ENCODE measurements at places on chromosomes 3 and 15. TPM values are rescaled to one million over a fixed set of nuclear protein-coding genes. Genes with fewer than 3 reads are reported as not detected.

Gene SLC28A1
- not detected for total RNA-seq

Gene ISLR2
- 0.58 TPM for total RNA-seq

Gene GOLGA8O
- total RNA-seq, result not detected

Gene MBD4
- 35.8 TPM for total RNA-seq

Gene PLSCR4
- 2.9 TPM for total RNA-seq

Gene PLSCR1
- total RNA-seq, result 48.5 TPM

Gene PPP2R3A
- total RNA-seq, result 14.0 TPM

Gene TM6SF1
- total RNA-seq, result 0.90 TPM

Gene TSC22D2
- 25.8 TPM for total RNA-seq

Gene FBXL2
- 3.1 TPM for total RNA-seq

Gene RARB
- total RNA-seq, result 0.22 TPM

Gene ALDH1L1
- 1.6 TPM for total RNA-seq

Gene PIGZ
- not detected for total RNA-seq

Gene CPN2
- not detected for total RNA-seq

Gene DOCK3
- 4.6 TPM for total RNA-seq

Gene ONECUT1
- total RNA-seq, result 6.1 TPM

Measured in H1 (cell line).